Midbrain (tissue), 1 donor: ENCODE measurements at places on chromosomes 11 and 22.

GRCh38 chr11:47305734-47306483, 36.0 kb downstream of the MADD start:
- DNase-seq = peak; percentile 69

DNA sequence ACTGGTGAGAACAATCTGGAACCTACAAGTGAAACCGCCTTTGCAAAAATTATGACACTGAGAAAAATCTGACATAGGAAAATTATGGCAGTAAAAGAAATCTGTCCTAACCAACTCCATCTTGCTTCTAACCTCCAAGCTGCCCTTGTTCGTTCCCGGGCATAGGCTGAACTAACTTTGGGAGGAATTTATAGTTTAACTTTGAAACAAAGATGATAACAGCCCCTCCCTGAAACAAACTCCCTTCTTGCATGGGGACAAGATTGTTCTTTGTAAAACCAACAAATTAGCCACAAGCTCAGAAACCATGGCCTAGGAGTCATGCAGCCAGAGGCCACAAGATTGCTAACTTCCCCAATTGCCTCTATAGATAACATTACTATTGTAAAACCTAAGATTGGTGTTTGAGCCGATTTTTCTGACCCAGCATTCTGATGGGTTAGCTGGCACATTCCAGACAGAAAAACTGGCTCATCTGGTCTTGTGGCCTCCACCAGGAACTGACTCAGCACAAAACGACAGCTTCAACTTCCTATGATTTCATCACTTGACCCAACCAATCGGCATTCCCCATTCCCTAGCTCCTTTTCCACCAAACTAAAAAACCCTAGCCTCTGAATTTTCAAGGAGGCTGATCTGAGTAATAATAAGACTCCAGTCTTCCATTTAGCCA, 3.6 kb upstream of the CCDC81 start:
- DNase-seq = no peak

GRCh38 chr11:109892321-109892794, 200.8 kb upstream of the ZC3H12C start:
- no peak for DNase-seq

GRCh38 chr11:26801601-26802000, 79.7 kb upstream of the SLC5A12 start:
- DNase-seq = no peak

- DNase-seq = no peak
Measured at GRCh38 chr22:40383905-40384304, 13.5 kb downstream of the SGSM3 start.
